ENCODE measurements at places on chromosomes 1 and 21.
A peak's percentile ranks its signal among the peaks of the same experiment; 100 is the strongest.

- DNase-seq, result no peak
Observed at GRCh38 chr1:245260110-245260882, 105.5 kb downstream of the KIF26B start.

DNA sequence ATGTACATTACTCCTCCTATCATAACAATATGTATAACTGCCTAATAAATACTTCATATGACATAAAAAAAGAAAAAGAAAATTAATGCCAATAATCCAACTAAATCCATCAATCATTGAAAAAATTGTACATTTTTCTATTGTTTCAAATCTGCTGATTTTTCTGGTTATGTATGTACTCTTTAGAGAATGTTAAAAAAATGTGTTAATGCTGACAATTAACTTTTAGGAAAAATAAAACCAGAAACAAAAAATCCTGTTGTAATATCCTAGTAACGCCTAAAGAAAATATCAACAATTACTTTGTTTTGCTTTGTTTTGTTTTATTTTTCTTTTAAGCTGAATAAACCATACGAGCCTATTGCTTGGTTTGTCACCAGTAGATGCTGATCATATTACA lies 213.9 kb upstream of the USP25 start:
- no peak for DNase-seq

DNA sequence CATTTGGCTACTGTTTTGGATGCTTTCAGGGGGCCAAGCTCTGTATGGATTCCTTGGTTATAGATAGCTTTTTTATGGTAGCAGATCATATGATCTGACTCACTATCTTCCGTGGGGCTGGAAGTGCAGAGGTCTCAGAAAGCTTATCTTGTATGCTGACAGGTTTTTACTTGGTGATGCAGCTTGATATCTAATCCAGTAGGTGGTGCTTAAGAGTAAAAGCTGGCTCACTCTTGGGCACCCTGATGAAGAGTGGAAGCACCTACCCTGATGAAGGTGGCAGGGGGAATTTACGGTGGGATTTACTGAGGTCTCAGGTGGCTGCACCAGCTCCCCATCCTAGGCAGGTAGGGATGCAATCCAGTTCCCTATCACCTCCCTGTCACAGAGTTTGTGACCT lies 151.2 kb downstream of the PTBP2 start:
- no peak for DNase-seq

DNA sequence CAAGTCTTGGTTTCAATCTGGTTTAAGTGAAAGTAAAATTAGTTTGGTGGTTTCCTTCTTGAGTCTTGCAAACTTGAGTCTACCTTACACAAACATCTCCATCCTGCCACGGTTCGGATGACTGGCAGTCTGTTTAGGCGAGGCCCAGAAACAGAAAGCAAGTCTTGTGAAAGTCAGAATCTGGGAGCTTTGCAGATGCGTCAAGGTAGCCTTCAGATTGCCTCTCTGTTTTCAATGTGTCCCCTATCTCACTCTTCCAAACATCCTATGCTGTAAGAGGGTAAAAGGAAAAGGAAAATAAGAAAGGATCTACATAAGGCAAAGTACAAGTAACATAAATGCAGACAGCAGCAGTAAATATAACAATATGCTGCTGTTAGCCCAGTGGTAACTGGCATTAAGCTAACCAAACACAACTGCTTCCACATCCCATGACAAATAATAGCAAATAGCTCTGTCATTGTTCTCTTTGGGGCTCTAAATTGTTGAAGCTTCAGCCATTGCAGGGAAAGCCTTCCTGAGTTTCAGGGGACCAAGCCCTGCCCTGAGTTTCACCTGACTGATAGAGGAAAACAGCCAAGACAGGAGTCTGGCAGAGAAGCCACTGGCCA lies 26.2 kb upstream of the C1orf105 start:
- no peak for DNase-seq

GRCh38 chr1:99635664-99636063 lies 10.2 kb upstream of the PALMD start:
- DNase-seq, result no peak

GRCh38 chr1:37919277-37919676 lies 27.6 kb downstream of the INPP5B start:
- DNase-seq, result peak; percentile 33

GRCh38 chr1:243374412-243374811 lies 118.6 kb downstream of the SDCCAG8 start:
- no peak for DNase-seq

DNA sequence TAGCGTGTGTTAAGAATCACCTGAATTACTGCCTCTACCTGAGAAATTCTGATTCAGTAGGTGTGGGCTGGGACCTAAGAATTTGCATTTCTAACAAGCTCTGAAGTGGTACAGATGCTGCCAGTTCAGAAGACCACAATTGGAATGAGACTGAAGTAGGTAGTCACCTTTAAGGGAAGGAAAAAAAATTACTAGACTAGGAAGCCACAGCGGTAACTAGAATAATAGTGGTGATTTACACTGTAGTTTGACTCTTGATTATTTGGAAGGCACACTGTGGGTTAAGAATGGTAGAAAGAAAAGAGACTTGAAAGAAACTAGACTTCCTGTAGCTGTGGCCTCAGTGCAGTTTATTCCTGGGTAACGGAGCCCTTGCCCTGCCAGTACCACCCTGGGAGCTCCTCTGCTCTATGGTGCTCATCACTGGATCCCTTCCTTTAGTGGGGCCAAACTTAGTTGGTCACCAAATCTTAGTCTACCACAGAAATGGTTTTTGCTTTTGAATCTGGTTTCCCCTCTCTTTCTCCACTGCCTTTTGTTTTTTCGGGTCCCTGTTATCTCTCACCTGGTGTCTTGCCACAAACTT lies 43.6 kb downstream of the ARID1A start:
- DNase-seq, result no peak

GRCh38 chr1:40264354-40264781 lies 6.3 kb downstream of the ZMPSTE24 start:
- no peak for DNase-seq

- DNase-seq, result no peak
Observed at GRCh38 chr1:245412306-245412705, 257.5 kb downstream of the KIF26B start.

GRCh38 chr1:241847796-241848685 lies at the start of gene EXO1:
TSS of gene EXO1 (plus strand) at chr1:241848204. CDS start at chr1:241850426, 2,222 bp downstream.
- DNase-seq, result peak; percentile 93

DNA sequence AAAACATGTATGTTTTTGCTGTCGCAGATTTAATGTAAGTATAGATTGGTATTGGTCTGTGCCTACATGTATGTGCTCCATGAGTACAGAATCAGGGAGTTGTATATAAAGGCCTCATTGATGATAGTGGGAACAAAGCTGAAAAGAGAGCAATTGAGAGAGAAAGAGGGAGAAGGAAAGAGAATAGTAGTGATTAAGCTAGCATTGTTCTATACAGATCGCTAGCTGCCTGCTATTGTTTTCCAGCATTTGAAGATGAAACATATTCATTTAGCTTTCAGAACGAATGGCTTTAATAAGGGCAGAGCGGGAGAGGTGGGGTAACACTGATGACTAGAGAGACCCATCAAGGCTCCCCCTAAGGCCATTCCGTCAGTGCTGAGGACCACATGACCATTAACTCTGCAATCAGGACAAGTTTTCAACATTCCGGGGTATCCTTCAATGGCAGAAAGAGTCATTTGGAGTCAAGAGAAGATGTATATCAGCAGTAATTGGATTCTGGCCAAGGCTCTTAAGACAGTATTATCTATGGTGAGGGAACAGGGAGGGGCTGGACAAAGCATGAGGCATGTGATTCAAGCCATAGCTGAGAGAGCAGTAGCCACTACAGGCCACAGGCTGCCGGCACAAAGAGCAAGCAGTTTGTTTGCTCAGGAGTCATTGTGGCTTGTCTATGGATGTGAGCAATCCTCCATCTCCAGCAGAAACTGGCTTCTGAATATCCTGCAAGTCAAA lies 176.5 kb downstream of the PBX1 start:
- no peak for DNase-seq

DNA sequence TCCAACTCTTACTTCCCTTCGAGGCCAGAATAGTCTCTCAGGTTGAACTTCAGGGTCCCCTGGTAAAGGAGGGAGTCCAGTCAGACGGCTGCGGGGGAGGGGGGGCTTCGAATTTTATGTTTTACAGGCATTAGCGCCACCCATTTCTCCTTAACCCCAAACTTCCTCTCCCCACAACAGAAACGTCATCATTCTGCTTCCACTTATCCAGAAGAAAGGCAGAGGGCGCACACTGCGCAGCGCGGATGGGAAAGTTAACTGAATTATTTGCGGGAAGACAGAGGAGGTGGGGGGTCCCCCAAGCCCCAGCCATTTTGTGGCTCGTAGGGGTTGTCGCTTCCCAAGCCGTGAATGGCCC lies 529 bp upstream of the PRMT2 start:
- peak; percentile 79 for DNase-seq

DNA sequence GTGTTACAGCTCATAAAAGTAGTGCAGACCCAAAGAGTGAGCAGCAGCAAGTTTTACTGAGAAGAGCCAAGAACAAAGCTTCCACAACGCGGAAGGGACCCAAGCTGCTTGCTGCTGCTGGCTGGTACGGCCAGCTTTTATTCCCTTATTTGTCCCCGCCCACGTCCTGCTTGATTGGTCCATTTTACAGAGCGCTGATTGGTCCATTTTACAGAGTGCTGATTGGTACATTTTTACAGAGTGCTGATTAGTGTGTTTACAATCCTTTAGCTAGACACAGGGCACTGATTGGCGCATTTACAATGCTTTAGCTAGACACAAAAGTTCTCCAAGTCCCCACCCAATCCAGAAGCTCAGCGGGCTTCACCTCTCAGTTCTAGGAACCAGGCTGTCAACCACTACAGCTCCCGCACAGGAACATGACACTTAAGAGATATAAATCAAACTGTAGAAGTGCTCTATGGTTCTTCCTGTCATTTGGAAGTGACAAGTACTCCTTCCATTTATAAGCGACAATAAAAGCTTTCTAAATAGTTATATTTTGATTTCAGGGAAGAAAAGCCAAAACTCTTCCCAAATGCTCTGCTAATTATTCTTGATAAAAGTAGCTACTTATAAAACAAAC lies 28.5 kb downstream of the RNF115 start:
- no peak for DNase-seq

GRCh38 chr1:2271211-2271721 lies 43.1 kb downstream of the SKI start:
- DNase-seq, result no peak

GRCh38 chr1:217471403-217471802 lies 159.5 kb downstream of the GPATCH2 start:
- DNase-seq, result no peak

DNA sequence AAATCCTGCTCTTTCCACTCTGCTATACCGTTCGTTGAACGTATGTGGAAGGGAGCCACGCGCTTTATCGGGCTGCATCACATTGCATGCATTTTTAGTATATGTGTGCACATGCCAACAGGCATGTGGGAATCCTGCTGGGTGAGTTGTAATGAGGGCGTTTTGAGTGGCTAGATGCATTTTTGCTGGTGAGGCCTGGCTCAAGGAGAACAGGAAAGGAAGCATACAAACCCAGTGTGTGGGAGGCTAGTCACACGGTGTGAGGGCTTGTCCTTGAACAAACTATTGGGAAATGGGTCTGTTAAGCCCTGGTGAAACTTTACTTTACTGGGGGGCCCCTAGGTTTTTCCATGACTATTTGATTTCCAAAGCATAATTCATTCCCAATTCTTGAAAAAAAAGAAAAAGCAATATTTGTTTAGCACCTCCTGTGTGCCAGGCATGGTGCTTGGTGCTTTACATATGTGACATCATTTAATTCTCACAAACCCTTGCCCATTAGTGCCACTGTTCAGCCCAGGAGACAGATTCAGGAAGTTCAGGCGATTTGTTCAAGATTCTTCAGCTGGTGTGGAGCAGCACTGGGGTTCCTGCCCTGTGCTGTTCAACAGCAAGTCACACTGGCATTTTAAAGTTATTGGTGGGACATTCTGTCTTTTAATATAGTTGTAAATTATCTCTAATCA lies 25.6 kb upstream of the JUN start:
- no peak for DNase-seq

DNA sequence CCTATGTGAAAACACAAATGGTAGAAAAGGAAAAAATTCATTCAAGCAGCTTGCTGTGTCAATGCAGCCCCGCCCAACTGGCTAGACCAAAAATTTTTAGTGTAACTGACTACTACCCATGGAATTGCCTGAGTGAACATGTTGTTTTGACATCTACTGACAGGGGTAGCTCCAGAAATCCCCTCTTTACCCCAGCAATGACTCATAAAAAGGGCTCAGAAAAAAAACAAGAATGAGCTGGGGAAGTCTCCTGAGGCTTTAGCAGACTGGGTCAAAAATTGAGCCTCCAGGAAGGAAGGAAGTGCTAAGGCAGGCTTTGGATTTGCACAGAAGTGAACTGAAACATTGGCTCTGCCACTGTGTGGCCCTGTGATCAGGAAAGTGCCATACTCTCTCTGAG lies 24.4 kb upstream of the FGGY start:
- DNase-seq, result no peak

- DNase-seq, result no peak
Observed at GRCh38 chr1:180085331-180085730, 69.3 kb upstream of the QSOX1 start.

DNA sequence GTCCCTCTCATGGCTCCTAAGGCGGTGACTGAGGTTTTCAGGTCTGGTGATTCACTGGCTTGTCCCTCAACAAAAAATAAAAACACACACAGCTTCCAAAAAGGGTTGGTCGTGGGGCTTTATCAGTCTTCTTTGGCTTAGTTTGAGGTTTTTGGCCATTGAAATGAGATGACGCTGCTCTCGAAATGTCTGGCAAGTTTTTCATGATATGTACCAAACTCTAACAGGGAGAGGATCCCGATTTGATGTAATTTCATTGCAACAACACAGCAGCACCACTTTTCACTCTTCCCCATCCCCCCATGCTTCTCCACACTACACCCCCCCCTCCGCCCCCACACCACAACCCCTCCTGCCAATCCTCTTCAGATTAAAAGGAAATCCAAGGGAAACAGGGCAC lies 187.1 kb upstream of the NFIA start:
- no peak for DNase-seq

- no peak for DNase-seq
Observed at GRCh38 chr1:62706985-62707743, 19.0 kb upstream of the DOCK7 start.

GRCh38 chr1:23370709-23371584 lies 1.3 kb upstream of the ZNF436 start:
- DNase-seq, result no peak

- DNase-seq, result no peak
Observed at GRCh38 chr1:185404907-185405568, 88.0 kb upstream of the IVNS1ABP start.

GRCh38 chr1:44366371-44366975 lies 11.4 kb upstream of the ERI3 start:
- no peak for DNase-seq

All from cerebellar cortex (tissue), 1 donor.